Stimulated activated CD8-positive, alpha-beta memory T cell treated with anti-CD3 and anti-CD28 coated beads, Interleukin-12 subunit alpha, Interleukin-12 subunit beta, amount 100 ng/mL, for 1 hour (primary cell): ENCODE measurements at places on chromosomes 11 and 22.
A peak's percentile ranks its signal among the peaks of the same experiment; 100 is the strongest.

DNA sequence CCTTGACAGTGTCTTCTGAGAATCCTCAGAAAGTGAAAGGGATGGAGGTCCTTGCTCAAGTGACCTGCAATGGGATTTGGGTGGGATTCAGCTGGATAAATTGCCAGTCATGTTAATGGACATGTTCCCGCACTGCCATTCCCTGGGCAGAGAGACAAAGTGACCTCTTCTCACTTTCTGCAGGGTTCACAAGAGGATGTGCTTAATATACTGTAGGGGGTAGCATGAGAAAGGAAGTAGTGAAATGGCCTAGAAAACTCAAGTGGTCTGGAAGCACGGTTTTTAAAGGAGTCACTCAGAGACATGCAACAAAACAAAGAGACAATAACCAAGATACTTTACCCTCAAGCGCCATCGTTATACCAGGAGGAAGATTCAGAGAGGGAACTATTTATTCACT is 70.2 kb downstream of the NELL1 start:
- no peak for DNase-seq

- no peak for DNase-seq
Observed at GRCh38 chr11:130872513-130872912, 43.8 kb downstream of the SNX19 start.

DNA sequence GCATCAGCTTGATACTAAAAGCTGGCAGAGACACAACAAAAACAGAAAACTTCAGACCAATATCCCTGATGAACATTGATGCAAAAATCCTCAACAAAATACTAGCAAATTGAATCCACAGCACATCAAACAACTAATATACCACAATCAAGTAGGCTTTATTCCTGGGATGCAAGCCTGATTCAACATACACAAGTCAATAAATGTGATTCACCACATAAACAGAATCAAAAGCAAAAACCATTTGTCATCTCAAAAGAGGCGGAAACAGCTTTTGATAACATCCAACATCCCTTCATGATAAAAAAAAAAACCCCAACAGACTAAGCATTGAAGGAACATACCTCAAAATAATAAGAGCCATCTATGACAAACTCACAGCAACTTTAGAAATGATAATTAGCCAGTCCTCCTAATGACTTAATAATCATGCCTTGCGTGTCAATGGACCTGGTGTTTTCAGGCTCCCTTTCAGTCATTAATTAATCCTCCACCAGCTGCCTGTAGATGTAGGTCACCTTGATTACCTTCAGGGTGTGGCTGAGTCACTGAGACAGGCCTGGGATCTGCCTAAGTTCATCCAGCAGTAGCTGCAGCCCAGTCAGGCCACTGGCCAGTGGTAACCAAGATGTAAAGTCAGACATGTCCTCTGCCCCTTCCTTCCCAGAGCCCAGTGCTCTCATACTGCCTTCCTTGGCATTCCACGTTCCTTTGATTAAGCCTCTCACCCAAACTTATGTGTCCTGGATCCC is 109.8 kb downstream of the EHF start:
- no peak for DNase-seq

DNA sequence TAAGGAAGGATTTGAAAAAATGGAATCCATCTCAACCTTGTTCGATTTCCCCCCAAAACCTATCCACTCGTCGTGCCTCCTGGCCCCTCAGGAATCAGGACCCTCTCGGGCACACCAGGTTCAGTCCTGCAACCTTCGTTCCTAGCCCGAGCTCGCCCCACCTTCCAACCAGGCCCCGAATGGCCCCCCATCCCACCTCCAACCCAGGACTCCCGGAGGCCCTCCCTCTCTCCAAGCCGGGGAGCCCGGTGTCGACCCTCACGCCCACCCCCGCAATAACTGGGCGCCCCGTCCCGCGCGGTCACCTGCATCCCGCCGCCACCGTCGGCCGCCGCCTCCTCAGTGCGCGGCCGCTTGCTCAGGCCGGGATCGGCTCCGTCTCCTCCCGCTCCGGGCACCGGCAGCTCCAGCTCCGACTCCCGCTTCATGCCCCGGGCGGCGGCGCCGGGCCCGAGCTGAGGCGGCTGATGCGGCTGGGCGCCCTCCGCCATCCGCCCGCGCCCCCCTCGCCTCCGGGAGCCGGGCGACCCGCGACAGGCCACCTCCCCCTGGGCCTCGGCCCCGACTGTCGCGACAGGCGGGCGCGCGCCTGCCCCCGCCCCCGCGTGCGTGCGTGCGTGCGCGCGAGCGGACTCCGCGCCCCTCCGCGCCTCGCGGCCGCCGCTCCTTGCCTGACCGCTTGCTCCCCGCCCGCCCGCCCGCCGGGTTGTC is 534 bp downstream of the RBFOX2 start:
- DNase-seq = no peak

GRCh38 chr22:36578619-36579018 is 49.7 kb upstream of the EIF3D start:
- DNase-seq = no peak

- no peak for DNase-seq
Observed at GRCh38 chr22:39431821-39432251, 25.0 kb upstream of the MGAT3 start.

DNA sequence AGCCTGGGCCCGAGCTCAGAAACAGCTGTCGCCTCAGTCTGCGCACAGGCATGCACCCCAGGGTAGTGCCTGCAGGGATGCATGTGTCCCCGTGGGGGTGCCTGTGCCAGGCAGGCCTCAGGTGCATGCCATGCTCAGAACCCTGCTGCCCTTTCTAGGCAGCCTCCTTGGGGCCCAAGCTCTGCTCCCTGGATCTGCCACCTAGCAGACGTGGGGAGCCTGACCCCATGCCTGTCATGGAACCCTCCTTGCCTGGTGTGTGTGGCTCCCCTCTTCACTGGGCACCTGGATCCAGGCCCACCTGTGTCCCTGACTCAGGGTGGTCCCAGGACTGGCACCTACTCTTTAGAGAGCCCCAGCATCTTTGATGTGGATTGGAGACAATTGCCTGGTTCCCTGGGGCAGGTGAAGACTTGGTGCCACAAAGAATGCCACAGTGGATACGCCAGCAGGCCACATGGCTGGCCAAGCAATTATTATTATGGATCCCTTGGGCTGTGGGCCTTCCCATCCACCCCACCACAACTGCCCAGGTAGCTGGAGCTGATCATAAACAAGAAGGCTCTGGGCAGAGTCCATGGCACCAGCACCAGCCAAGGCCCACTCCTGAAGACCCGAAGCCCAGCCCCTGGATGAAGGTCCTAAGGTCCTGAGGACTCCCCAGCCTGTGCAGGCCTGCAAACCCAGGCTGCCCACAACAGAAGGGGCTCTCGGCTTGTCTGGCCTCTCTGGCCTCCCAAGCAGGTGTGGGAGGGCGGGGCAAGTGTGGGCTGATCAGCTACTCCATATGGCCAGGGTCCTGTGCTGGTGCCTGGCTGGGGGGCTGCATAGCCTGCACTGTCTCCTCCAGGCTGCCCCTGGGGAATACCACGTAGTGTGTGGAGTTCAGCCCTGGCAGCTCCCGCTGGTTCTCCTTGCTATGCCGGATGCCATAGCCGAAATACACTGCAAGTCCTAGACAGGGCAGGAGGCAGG is 3.8 kb downstream of the SLC7A4 start:
- no peak for DNase-seq

DNA sequence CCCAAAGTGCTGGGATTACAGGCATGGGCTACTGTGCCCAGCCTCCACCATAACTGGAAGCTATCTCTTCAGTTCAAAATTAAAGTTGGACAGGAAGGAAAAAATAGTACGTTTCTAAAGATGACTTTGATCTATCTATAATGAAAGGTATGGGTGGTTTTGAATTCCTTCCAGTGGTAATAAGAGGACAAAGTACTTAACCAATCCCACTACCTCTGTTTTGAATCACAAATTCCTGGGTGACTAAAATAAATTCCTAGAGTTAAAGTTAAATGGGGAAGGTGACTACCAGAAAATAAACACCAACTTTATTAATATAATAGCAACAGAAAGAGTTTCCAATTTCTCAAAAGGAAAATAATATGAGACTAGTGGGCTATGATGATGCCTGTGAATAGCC is 9.1 kb downstream of the PHF5A start:
- no peak for DNase-seq

DNA sequence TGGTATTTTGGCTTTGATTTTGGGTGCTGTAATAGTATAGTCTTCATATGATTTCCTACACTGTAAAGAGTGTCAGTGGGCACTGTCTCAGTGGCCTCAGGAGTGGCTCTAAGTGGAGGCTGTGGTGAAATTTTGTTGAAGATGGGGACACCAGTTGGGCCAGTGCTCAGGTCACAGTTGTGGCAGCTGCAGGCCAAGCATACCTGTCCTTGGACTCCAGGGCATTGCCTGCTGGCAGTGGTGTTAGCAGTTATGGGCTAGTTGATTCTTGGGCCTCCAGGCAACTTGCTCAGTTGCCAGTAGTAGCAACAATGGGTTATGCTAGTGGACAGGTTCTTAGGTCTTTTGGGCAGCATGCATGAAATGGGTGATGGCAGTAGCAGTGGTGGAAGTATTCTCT is 39.2 kb upstream of the SLC22A25 start:
- no peak for DNase-seq

- DNase-seq = no peak
Observed at GRCh38 chr11:85827748-85828639, 17.1 kb upstream of the SYTL2 start.

- peak; percentile 13 for DNase-seq
Observed at GRCh38 chr11:30196400-30197206, 34.2 kb upstream of the FSHB start.

- no peak for DNase-seq
Observed at GRCh38 chr11:68812526-68812925, 29.2 kb downstream of the CPT1A start.

- DNase-seq = no peak
Observed at GRCh38 chr11:5339771-5340322, 3.5 kb downstream of the OR51B5 start.

- DNase-seq = no peak
Observed at GRCh38 chr11:680476-680875, 14.5 kb downstream of the DEAF1 start.

DNA sequence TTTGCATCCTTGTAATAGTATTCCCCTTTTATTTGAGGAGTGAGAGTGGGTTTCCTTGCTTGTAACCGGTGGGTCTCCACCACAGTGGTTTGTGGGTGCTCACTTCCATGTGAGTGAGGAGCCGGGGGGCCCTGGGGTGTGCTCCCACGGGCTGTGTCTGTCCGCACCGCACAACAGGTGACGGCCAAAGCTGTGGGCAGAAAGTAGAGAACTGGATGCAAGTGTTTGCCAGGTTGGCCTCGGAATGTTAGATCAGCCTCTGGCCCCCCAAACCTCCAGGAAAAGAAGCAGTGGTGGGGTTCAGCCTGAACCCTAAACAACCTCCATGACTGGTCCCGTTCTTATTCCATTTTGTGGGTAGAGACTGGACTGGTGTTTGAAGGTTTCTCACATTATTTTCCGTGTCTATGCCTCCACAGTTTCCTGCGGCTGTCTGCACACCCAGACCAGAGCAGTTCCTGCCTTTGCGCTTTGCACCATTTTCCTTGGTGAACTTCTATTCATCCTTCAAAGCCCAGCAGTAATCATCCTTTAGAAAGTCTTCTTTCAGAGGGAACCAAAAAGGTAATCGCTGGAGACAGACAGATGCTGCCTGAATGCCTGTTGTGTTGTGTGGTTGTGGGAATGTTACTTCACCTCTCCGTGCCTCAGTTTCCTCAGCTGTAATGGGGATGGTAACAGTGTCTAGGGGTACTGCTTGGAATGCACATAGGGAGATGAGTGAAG is 77.2 kb downstream of the MYEOV start:
- DNase-seq = no peak

DNA sequence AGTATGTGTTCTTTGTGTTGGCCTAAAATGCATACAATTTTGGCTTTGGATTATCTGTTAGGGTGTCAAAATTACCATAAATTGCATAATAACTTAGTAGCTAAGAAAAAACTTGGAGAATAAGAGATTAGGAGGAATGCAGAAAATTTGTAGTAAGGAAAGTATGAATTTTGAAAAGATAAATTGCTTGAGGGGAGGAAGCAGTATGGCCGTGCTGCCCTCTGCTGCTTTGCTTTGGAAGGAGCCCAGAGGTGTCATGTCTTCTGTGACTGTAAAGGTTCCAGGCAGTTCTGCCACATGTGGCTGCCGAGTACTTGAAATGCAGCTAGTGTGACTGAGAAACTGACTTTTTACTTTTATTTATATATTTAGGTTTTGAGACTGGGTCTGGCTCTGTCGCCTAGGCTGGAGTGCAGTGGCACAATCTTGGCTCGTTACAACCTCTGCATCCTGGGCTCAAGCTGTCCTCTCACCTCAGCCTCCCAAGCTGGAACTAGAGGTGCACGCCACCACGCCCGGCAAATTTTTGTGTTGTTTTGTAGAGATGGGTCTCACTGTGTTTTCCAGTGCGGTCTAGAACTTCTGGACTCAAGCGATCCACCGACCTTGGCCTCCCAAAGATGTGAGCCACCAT is 1.8 kb downstream of the ADSL start:
- DNase-seq = peak; percentile 60

DNA sequence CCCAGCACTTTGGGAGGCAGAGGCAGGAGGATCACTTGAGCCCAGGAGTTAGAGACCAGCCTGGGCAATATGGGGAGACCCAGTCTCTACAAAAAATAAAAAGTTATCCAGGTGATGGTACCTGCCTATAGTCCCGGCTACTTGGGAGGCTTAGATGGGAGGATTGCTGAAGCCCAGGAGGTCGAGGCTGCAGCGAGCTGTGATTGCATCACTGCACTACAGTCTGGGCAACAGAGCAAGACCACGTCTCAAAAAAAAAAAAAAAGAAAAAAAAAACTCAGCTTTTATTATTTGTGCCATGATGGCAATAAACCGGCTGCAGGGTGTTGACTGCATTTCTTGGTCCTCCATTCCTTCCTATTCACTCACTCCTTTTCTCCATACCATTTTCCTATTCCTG is 33.6 kb upstream of the TFIP11 start:
- DNase-seq = no peak
